KBM-7 (cell line): ENCODE measurements at places on chromosomes 1 and 21.

DNA sequence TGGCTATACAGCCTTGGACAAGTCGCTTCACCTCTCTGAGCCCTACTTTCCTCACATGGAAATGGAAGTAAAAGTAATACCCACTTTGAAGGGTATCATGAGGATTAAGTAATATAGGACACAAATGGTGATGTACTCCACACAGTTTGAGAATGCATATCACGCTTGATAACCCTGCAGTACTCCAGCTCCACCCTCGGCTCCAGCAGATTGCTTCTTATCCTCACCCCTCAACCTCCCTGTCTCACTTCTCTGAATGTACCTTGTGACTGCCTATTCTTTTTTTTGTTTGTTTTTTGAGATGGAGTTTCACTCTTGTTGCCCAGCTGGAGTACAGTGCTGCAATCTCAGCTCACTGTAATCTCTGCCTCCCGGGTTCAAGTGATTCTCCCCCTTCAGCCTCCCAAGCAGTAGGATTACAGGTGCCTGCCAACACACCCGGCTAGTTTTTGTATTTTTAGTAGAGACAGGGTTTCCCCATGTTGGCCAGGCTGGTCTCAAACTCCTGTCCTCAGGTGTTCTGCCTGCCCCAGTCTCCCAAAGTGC is 55.5 kb downstream of the LDLRAD2 start:
- no peak for DNase-seq

GRCh38 chr21:38989379-38989744 is 183.6 kb downstream of the ETS2 start:
- no peak for DNase-seq

GRCh38 chr1:223312705-223313414 is 51.1 kb downstream of the SUSD4 start:
- DNase-seq, result no peak

DNA sequence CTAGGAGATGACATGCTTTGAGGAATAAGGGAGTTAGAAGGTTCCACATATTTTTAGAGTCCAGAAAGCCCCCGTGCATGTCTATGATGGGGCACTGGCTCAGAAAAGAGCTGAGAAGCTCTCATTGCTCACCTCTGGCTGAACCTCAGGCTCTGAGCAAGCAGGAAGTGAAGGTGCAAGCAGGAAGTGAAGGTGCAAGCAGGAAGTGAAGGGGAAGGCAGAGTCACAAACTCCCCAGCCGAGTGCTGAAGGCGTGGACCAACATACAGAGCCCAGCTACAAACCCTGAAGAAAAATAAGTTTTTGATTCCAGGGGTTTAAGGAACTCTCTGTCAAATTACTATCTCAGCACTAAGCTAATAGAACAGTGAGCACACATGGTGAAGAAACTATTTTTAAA is 7.0 kb downstream of the KRTAP10-8 start:
- no peak for DNase-seq

- DNase-seq, result peak; percentile 46
These were observed 26.2 kb downstream of the EXTL2 start for GRCh38 chr1:100868364-100868995.

DNA sequence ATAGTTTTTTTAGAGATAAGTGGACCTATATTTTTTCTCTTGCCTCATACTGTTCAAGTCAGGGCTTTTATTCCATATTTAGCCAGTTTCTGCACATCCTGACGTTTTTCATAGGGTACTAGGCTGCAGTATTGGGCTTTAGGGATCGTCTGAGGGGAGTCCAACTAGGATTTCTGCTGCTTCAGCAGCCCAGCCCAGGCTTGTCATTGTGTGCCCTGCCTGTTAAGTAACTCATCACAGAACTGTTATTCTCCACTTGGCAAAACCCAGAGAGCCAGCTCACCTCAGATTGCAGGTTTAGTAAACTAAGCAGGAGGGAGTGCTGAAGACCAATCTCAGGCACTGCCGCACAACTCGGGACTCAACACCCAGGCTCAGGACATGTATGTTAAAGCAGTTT is 2.8 kb downstream of the GALNT2 start:
- no peak for DNase-seq

- DNase-seq, result no peak
These were observed 76.6 kb downstream of the RGL1 start for GRCh38 chr1:183881387-183882131.

- no peak for DNase-seq
These were observed 46.1 kb upstream of the CD34 start for GRCh38 chr1:207956986-207957385.

- DNase-seq, result no peak
These were observed 55.7 kb upstream of the EPHA8 start for GRCh38 chr1:22507587-22507986.

DNA sequence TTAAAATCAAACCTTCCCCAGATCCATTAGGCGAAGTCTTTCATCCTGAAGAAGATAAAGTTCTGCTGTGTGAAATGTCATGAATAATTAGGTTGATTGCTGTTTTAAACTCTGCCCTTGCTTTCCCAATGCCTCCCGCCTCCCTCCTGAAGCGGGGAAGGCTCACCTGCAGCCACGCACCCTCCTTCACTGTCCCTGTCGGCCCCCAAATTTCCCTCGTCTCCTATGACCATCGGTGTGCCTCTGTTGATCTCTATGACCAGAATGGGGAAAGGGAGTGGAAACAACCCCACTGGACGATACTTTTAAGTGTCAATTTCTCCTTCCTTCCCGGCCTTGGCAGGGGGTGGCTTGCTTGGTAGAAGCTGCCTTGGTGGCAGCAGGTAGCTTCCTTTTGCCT is 35.1 kb downstream of the LHX4 start:
- DNase-seq, result no peak

GRCh38 chr1:51792864-51793263 is 85.7 kb downstream of the NRDC start:
- peak; percentile 21 for DNase-seq

GRCh38 chr1:61993331-61993961 is 201.2 kb upstream of the L1TD1 start:
- no peak for DNase-seq

GRCh38 chr1:6485168-6486101 is 6.0 kb downstream of the PLEKHG5 start:
- DNase-seq, result no peak

DNA sequence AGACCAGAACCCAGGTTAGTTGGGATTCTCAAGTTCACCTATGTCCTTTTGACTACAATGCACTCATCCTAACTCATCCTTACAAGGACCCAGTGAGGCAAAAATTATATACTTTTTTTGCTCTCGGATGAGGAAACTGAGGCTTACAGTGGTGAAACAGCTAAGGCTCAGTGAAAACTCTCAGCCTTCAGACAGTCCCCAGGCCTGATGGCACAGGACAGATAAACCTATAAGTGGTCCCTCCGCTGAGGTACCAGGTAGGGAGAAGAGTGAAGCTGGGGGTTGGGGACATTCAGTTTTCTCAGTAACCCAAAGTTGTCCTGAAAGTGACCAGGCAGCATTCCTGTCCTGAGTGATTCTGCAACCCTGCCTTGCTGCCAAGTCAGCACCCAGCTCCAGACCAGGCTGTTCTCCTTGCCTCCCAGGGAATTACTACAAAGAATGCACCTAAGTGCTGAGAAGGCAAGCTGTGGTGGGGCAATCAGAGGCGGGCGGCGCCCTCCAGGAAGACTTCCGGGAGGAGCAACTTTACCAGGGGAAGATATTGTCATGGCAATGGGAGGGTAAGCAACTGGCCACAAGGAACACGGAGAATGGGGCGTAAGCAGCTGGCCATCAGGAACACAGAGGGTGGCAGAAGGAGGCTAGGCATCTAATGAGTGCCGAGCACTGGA is 4.6 kb downstream of the TENT5B start:
- no peak for DNase-seq

DNA sequence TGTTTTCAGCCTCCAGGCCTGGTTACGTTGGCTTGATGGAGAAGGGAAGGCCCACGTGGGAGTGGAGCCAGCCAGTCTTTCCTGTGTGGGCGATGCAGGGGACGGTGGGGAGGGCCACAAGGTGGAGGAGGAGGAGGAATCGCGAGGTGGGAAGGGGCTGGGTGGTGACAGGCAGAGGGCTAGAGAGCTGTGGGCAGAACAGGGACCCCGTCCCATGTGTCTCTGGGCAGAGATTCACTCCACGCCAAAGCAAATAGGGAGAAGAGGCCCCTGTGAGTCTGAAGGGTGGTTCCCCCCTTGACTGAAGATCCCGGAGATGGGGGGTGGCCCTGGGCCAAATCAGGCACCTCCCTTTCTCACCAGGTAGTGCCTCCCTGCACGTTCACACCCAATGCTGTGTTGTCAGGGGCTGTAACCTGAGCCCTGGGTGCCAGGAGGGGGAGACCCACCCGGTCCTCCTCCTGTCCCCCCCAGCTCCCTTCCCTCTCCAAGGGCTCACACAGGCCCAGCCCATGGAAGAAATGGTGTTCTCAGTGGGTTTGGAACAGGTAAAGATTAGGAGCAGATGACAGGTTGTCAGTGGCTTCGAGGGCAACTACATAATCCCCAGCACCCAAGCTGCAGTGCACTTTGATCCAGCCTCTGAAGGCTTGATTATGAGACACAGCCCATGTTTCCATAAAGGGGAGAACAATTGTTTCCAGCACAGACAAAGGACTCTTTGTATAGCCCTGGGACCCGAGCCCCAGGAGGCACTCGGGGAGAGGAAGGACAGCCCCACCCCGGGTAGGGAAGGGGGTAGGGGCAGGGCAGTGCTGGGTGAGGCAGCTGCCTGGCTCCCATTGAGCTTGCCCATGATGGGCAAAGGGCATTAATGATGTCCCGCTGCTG is 37.7 kb upstream of the GPR37L1 start:
- no peak for DNase-seq
